ENCODE measurements at places on chromosomes 7 and 10. TPM values are rescaled to one million over a fixed set of nuclear protein-coding genes. Genes with fewer than 3 reads are reported as not detected.

The VSIR gene
- 57.4 TPM for total RNA-seq

The ATRNL1 gene
- total RNA-seq: 8.4 TPM

The ABCB4 gene
- total RNA-seq: under 0.01 TPM

The MMD2 gene
- not detected for total RNA-seq

The NUP42 gene
- total RNA-seq: 18.0 TPM

The PAX4 gene
- total RNA-seq: not detected

The SYT15B gene
- total RNA-seq: not detected

DNA sequence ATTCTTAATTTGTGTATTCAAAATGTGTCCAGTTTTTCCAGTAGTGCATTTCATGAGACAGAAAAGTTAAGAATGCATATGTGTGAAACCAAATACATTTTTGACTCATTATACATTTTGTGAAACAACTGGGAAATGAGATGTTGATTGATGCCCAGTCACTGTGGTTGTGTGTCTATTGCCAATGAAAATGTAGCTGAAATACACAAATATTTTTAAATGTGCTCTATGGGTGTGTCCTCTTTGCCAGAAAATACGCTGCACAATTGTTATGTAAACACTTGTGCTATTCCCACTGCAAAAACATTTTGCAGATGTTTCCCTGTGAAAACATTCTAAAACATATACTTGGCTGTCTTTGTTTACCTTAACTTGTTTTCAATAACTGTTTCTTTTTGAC lies 395.2 kb downstream of the TFEC start:
- DNase-seq: peak; percentile 78

GRCh38 chr10:14926722-14927416 lies 27.0 kb downstream of the DCLRE1C start:
- DNase-seq: no peak

DNA sequence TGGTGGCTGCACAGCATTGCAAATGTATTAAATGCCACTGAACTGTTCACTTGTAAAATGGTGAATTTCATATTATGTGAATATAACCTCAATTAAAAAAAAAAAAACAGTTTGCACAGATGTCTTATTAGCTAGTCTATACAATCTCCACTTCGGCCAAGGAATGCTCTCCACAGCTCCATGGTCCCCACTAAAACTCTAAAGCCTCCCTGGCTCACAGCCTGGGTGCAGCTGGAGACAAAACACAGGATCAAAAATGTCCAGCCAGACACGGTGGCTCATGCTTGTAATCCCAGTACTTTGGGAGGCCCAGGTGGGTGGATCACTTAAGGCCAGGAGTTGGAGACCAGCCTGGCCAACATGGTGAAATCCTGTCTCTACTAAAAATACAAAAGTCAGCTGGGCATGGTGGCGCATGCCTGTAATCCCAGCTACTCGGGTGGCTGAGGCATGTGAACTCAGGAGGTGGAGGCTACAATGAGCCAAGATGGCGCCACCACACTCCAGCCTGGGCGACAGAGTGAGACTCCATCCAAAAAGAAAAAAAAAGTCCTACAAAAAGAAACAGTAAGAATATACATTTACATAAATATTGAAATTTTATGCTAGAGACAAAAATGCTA lies 66.0 kb downstream of the SRPK2 start:
- DNase-seq: no peak

DNA sequence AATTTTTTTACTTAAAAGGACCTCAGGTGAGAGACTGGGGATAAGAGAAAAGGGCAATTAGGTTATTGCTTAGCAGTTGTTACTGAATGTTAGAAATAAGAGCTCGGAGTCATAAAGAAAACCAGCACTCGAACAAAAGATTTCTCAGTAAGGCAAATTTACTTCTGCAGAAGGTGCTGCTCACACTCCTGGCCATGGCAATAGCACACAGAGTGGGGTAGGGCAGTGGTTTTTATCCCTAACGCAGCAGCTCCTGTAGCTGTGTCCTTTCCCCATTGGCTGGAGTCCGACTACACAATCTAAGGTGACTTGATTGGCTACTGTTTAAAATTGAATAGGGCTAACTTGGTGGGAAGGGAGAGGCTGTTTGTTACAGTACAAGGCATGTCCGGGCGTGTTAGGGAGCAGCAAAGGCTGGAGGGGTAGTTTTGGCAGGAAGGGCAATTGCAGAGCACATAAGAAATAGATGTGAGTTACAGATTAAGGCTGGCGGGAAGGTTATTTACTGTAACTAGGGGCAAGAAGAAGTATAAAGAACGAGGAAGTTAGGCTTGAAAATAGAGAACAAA lies 112.1 kb downstream of the AKR1D1 start:
- DNase-seq: no peak

- DNase-seq: peak; percentile 56
Observed at GRCh38 chr7:33903791-33904680, 1.3 kb upstream of the BMPER start.

DNA sequence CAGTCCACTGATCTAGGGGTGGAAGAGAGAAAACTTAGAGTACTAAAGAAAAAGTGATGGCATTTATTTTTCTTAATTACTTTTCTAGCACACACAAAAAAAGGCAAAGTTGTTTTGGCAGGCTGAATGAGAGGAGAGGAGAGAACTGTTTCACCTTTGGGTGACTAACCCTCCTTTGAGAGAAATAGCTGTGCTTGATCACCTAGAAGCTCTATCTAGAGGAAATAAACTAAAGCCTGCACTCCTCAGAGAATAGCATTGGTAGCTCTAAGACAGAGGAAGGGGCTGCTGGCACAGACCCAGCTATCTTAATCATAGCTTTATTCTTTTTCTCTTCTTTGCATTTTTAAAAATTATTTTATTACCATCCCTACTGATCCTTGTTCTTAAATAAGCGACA lies 6.3 kb downstream of the TMEM243 start:
- DNase-seq: no peak

GRCh38 chr7:42017349-42017986 lies 219.5 kb downstream of the GLI3 start:
- no peak for DNase-seq

DNA sequence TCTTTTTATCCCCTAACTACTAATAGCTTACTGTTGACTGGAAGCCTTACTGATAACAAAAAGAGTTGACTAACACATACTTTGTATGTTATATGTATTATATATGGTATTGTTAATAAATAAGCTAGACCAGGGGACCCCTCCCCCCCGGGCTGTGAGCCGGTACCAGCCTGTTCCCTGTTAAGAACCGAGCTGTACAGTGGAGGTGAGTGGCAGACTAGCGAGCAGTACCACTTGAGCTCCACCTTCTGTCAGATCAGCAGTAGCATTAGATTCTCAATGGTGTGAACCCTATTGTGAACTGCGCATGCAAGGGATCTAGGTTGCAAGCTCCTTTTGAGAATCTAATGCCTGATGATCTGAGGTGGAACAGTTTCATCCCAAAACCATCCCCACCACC lies 377.0 kb downstream of the IPMK start:
- DNase-seq: no peak

DNA sequence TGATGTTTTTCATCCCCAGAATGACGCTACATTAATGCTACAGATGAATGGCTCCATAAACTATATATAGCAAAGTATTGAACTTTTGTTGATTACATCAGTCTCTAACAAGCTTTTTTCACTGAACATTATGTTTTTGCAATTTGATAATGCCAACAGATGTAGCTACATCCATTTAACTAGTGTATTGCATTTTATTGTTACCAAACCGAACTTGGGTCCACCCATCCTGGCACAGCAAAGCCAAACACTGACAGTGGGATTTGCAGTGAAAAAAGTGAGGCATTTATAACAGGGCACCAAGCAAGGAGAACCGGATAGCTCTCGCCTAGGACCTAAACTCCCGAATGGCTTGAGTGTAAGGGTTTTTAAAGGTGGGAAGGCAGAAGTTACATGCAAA lies 182.8 kb upstream of the TNS3 start:
- no peak for DNase-seq

- no peak for DNase-seq
Observed at GRCh38 chr7:71313553-71313952, 181.6 kb downstream of the GALNT17 start.
